ENCODE measurements at places on chromosomes 3 and 15.

- DNase-seq, result no peak
Observed at GRCh38 chr3:192875971-192876565, 41.6 kb downstream of the MB21D2 start.

- DNase-seq, result peak; percentile 81
Observed at GRCh38 chr15:43977072-43977884, 150.5 kb downstream of the WDR76 start.

- DNase-seq, result no peak
Observed at GRCh38 chr15:74669627-74670026, 26.2 kb downstream of the EDC3 start.

GRCh38 chr3:170695486-170696064 lies 109.7 kb upstream of the SLC7A14 start:
- DNase-seq, result no peak

DNA sequence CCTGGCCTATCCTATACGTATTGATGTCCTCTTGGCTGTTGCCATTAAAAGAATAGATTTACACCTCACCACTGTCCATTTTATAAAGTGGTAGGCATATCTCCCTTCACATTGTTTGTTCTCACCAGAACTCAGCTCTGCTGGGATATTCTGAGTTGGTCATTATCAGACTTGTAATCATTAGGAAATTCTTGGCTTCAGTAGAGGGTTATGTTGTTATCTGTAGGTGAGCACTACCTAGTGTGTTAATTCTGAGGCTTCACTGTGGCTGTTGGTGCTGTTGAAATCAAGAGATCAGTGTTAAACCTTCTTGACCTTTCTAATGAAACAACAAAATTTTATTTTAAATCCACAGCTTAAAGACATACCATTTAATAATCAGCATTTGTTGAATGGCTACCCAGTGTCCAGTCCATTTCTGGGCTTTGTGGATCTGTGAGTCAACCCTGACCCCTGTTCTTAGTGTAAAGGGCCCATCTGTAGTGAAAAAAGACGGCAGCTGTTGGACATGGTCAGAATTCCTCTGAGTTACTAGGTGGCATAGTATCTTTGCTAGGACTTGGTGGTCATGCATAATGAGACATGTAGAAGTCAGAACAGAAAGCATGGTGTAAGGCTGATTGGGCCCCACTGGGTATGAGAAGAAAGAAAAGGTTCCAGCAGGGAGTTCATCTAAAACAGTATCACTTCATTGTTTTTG lies 32.9 kb upstream of the P4HTM start:
- DNase-seq, result no peak

GRCh38 chr3:89360156-89360555 lies 252.7 kb downstream of the EPHA3 start:
- DNase-seq, result no peak

DNA sequence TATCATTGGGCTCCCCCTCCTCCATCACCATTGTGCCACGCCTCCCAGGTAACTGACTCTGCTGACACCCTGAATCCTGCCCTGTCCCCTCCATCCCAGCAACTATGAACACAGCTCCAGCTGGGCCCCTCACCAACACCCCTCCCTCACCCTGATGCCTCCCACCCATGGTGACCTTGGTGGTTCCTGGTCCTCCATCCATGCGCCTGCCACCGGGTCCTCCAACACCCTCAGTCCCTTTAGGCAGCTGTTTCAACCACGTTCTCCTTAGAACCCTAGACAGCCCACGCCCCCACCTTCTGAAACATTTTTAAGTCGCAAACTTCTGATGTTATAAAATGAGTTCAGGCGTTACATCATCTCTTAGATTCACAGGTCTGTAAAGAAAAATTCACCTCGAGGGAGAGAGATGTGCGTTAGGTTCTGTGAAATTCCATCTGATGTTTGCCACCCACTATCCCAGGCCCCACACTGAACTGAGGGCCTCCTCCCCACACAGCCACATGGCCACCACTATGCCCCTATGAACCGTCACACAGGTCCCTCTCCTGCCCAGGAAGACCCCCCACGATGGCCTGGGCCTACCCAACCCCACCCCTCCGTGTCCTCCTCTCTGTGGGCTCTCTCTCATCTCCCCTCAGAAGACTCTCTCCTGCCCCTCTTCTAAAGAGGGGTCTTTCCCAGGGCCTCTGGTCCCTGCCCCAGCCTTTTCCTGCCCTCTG lies 29.8 kb downstream of the PCSK6 start:
- DNase-seq, result no peak

DNA sequence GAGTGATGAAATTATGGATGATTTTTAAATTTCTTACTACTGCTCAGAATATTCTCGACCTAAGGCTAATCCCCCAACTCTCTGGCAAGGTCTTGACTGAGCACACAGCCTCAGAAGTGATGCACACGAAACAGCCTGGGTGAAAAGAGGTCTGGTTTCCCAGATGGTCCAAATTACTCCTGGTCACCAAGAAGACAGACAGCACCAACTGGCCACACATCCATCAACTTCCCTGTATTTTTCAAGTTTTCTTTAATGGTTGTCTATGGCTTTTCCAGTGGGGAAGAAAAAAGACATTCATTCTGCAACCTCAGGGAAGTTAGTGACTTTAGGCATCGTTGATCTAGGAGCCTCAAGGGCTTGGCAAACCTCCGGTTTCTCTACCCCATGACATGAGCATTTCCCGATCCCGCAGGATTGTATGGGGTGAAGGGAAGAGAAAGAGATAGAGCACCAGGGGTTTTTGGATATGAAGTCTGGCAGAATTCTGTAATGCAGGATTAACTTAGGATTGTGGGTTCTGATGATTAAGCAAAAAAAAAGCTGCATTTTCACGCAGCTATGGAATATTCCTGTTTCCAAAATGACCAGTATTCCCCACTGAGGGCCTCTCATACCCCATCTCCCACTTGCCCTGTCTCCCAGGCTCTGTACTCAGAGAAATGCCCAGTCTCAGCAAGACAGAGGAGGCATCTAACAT lies 62.2 kb downstream of the UMPS start:
- no peak for DNase-seq

- DNase-seq, result no peak
Observed at GRCh38 chr3:2623436-2623835, 486.7 kb downstream of the IL5RA start.

- DNase-seq, result no peak
Observed at GRCh38 chr15:101037090-101037830, 118.1 kb downstream of the LRRK1 start.

DNA sequence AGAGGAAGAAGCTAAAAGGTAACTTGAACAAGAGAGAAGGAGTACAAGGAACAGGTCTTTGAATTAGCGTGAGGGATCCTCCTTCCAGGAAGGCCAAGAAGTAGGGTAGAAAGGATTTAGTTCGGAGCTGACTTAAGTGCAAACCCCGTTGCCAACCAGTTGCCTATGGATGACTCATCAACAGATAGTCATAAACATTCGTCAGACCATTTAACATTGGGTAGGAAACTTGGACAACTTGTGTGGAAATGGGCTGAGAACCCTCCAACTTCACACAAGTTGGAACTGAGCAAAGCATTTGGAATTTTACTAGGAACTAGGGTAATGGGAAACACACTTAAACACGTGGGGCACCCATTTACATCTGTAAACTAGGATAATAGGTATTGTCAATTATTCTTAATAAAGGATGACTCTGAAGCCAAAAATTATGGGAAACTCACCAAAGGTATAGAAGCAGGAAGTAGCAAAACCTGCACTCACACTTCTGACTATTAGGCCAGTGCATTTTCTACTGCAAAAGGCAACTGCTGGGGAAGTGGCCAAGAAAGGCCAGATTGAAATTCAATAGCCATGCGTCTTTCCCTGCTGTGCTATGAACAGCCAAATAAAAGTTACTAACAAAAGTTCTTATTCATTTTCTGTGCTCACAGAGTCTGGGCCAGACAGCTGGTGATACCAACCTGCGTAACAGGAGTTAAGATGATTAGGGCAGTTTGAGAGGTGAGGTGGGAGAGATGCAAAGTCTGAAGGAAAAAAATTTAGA lies 174.5 kb upstream of the TMC3 start:
- DNase-seq, result no peak

- no peak for DNase-seq
Observed at GRCh38 chr3:88617283-88617682, 467.5 kb downstream of the C3orf38 start.

- DNase-seq, result no peak
Observed at GRCh38 chr15:66658044-66658443, 44.0 kb upstream of the SMAD6 start.

DNA sequence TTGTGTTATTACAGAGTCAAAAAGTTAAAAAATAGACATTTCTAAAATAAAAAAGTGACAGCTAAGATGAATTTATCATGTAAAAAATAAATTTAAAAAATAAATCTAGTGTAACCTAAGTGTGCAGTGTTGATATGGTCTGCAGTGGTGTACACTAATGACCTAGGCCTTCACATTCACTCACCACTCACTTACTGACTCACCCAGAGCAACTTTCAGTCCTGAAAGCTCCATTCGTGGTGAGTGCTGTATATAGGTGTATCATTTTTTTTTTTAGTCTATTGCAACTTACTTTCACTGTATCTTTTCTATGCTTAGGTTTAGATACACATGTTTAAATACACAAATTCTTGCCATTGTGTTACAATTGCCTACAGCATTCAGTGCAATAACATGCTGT lies 459.4 kb upstream of the ROBO1 start:
- DNase-seq, result no peak

DNA sequence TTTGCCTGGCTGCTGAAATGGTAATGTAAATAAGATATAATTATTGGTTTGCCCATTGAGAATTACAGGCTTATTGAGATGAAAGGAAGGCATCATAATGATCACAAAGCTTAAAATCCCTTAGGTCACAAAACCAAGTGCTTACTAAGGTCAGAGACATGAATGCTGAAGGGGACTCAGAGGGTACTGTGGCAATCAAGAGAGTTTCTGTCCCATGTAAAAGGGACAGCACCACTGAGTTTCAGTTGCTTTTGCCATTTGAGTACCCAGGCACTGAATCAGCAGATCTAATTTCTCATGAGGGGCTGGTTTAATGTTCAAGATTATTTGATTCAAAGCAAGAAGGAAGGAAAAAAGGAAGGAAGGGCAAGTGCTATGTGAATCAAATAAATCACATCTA lies 127.0 kb downstream of the PLOD2 start:
- DNase-seq, result no peak

DNA sequence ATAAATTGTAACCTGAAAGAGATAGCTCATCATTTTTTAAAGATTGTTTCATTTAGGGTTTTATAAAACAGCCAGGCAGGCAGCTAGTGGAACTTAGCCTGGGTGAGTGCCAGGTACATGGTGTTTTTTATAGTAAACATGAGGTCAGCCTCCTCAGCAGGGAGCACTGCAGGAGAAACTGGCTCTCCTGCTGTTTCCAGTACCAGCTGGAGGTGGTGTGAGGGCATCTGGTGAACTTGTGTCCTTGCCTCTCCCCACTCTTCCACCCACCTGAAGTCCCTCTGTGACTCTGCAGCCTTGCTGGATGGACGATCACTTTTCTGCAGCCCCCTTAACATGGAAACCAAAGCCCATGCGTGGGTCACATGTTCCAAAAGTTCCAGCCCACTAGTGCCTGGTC lies 128.4 kb downstream of the FAM174B start:
- DNase-seq, result no peak

DNA sequence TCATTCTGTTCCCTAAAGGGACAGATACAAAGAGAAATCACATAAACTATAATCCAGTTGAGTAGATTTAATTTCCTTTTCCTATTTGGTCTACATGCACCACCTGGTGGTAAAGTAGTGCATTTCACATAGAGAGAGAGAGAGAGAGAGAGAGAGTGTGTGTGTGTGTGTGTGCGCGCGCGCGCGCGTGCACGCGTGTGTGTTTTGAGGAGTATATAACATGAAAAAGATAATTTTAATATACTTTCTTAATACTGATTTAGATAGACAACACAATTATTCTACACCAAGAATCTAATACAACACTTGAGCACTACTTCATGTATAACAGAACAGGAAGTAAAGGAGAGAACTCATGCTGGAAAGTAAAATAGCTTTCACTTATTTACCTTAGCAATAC lies 1.1 kb upstream of the FGF7 start:
- DNase-seq, result peak; percentile 75

- DNase-seq, result no peak
Observed at GRCh38 chr3:11228041-11228440, 44.2 kb upstream of the ATG7 start.

- DNase-seq, result no peak
Observed at GRCh38 chr15:25060472-25060803, 105.7 kb downstream of the SNRPN start.
